ENCODE measurements at places on chromosomes 16 and 17.

- DNase-seq: no peak
Observed at GRCh38 chr17:73262676-73263642, 1.3 kb upstream of the CPSF4L start.

- no peak for DNase-seq
Observed at GRCh38 chr16:66751053-66751302, 431 bp downstream of the DYNC1LI2 start.

DNA sequence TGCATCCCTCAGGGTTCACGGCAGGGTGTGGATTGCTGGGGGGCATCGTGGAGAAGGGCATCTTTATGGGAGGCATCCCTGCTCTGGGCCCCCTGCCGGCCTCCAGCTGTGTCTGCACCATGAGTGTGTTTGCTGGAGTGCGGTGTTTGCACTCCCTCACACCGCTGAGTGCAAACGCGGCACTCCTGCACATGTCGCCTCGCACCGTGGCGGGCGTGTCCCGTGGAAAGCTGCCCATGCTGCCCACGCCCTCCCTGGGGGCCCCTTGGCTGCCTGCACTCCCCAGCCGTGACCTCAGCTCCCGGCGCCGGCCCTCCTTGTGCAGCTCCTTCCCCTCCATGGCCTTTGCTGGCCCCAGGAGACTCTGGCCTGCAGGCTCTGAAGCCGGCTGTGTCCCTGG lies 74.6 kb upstream of the ZNF750 start:
- no peak for DNase-seq

GRCh38 chr17:31307640-31308039 lies 6.2 kb downstream of the EVI2B start:
- no peak for DNase-seq

DNA sequence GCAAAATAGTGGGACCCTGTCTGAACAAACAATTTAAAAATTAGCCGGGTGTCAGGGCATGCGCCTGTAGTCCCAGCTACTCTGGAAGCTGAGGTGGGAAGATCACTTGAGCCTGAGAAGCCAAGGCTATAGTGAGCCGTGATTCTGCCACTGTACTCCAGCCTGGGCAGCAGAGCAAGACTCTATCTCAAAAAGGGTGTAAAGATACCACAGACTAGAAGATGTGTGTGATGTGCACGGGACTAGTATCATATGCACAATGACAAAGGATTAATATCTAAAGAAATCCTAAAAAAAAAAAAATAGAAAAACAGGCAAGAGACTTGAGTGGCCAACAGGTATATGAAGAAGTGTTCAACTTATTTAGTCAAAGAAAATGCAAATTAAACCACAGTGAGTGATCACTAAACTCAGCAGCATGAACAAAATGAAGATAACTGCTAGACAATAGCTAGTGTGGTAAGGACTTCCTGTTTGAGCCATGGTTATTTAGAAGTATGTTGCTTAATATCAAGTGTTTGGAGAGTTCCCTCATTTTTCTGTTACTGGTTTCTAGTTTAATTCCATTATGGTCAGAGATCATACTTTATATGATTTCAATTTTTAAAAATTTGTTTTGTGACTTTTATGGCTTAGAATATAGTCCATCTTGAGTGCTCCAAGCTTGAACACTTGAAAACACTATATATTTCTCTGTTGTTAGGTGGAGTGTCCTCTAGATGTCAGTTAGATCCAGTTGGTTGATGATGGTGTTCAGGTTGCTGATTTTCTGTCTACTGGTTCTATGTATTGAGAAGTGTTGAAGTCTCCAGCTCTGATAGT lies 14.7 kb upstream of the SLX4 start:
- no peak for DNase-seq

DNA sequence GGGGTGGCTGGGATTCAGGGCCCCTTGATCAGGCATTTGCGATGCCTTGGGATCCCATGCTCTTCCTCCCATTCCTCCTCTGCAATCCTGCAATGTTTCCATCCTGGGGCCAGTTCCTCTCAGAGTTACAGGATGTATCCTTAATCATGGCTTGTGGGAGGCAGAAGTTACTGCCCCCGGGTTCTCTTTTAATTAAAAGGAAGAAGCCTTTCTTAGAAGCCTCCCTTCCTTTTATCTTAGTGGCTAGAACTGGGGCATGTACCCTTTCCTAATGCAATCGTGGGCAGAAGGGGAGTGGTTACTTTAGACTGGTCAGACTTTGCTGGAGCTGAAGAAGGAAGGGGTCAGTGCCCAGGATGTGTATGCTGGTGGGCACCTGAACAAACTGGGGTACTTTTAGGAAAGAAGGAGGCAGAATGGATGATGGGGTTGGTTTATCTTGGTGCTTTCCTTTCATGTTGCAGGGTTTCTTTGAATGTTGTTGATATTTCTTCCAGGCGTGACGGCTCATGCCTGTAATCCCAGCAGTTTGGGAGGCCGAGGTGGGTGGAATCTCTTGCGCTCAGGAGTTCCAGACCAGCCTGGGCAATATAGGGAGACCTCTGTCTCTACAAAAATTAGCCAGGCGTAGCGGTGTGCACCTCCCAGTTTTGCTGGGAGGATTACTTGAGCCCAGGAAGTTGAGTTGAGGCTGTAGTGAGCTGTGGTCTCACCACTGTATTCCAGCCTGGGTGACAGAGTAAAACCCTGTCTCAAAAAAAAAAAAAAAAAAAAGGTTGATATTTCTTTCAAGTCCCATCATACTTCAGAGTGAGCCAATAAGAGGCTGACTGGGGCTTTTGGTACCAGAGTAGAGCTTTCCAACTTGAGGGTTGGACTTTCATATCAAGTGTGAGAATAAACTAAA lies 13.2 kb upstream of the SPN start:
- DNase-seq: no peak

DNA sequence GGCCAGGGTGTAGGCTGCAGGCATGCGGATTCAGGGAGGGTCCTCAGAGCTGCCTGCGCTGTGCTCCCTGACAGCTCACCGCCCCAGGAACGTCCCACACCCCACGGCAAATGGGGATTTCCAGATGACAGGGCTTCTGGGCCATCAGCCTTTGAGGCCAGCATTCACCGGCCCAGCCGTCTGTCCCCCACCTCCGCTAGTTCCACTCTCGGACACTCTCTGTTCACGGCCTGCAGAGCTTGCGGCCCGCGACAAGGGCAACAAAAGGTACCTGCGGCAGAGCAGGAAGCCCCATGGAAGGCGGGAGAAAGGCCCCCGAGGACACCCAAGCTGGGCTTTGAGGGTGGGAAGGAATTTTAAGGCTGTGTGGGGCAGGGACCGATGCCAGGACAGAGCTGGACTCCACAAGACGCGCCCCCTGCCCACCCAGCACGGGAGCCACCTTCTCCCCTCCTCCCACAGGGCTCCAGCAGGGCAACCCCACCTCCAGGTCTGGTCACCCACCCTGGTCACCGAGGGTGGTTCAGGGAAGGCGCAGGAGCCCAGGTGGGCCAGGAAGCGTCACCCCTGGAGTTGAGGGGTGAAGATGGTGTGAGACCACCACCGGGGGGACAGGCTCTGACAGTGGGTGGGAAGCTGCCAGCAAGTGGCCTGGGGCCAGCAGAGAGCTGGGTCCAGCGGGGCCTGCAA lies 5.6 kb upstream of the CYBA start:
- DNase-seq: no peak

DNA sequence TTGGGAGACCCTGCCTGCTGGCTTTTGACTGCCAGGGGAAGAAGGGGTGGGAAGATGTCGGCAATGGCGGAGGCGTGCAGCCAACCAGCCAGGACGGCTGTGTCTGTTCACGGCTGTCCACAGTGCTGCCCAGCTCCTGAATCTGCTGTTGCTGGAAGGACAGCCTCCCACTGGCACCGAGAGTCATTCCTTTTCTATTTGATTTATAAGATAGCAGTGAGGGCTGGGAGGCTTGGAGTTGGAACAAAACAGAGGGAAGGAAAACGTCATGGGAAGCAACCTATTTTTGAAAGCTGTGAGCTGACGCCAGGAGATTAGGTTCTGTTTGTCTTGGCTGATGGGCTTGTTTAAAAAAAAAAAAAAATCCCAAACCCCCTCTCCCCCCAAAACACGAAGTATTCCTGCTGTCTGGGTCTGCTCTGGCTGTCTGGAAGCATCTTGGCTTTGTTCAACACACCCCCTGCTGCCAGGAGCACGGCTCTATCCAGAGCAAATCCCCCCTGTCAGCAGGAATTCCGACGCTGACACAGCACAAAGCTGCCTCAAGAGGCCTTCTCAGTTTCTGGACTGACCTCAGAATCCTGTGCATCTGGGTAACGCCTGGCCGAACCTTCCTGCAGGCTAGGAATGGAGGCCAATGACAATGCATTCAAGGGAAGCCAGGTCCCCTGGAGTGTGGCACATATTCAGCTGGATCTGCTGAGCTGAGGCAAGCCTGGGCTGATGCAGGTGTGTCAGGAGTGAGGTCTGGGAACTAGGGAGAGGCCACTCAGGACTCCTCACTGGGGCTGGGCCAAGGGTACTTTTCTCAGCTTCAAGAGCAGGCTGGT lies 41.0 kb upstream of the SREBF1 start:
- no peak for DNase-seq
